ENCODE measurements at places on chromosomes 2 and 18.

GRCh38 chr18:38367473-38367872 is 801.9 kb upstream of the CELF4 start:
- no peak for DNase-seq

DNA sequence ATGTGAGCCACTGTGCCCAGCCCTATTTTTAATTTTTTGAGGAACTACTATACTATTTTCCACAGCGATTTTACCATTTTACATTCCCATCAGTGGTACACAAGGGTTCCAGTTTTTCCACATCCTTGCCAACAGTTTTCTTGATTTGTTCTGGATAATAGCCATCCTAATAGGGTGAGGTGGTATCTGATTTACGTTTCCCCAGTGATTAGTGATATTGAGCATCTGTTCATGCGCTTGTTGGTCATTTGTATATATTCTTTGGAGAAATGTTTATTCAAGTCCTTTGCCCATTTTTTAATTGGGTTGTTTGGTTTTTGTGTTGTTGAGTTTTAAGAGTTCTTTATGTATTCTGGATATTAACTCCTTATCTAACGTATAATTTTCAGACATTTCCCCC is 20.8 kb downstream of the TTC39C start:
- DNase-seq = no peak

DNA sequence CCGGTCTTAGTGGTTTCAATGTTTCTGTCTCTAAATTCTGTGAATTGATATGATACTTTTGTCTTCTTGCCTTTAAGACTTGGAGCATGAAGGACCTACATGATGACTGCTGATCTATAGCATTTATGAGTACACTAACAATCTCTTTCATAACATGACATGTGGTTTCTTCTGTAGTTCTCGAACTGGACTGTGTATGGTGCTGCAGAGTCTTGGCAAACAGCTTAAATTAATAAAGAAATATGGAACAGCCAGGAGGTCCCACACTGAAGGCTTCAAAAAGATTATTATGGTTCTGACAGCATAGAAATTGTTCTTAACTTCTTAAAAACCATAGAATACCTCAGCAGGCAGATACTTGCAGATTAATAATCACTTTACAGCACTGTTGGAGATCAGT is 145.0 kb downstream of the DCC start:
- DNase-seq = no peak

- DNase-seq = no peak
These were observed 86.0 kb upstream of the SNTG2 start for GRCh38 chr2:864501-865106.

GRCh38 chr18:76370686-76371085 is 124.4 kb downstream of the ZNF516 start:
- DNase-seq = no peak

- DNase-seq = no peak
These were observed 202.9 kb upstream of the TNP1 start for GRCh38 chr2:217062768-217063167.

DNA sequence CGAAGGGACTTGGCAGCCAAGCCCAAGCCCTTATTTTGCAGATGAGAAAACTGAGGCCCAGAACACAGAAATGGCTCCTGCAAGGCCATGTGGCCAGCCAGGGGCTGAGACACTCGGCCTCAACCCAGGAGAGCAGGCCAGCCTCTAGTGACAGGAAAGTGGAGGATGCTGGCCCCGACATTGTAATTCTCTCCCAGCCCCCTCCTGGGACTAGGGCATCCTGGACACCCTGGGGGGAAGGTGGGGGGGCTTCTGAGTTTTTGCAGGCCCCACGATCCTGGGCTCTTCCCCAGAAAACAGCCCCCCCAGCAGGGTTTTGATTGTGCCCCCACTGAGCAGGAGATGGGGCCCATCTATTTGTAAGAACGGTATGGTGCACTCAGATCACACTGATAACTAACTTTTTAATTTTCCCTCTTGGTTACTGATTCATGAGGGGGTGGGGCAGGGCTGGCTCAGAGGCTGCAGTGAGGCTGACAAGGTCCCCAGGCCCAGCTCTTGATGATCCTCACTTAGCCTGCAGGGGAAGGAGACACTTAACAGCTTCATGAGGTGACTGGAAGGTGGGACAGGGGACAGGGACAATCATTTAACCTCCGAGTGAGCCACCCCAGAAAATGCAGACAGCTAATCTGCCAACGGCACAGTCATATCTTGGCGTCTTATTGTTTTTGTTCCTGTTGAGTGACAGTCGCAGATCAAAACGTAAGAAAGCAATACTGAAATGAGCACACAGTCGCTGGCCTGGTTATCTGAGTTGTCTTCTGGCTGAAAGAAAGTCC is 18.9 kb downstream of the SMAD7 start:
- no peak for DNase-seq

DNA sequence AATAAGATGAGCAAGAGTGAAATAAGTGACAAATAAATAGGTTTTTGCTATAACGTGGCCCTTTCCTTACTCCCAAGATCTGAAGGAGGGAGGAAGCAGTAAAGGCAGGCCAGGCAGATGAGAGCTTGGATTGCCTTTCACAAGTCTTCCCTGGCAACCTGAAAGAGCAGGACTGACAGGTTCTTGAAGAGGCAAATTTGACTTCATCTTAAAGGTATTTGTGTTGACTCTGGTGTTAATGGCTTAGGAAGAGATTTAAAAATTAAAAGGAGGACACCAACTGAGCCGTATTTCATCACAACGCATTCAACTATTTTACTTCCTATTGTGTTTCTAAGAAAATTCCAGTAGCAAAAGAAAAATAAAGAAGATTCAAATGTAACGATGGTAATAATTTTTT is 3.2 kb downstream of the STRN start:
- no peak for DNase-seq

- no peak for DNase-seq
These were observed 126.8 kb upstream of the SERPINE2 start for GRCh38 chr2:224165901-224166319.

DNA sequence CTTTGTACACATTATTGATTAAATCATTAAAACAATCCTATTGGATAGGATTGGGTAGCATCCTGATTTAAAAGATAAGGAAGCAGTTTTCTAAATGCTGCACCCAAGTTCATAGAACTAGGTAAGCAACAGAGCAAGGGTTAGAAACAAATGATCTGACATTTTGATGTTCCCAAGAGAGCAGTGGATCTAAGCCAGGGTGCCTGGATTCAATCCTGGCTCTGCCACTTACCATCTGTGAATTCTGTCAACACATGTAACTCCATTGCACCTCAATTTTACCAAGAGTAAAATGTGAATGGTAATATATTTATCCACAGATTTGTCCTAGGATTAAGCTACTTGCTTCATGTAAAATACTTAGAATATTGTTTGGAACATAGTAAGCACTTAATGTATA is 982.6 kb upstream of the FANCL start:
- DNase-seq = no peak

GRCh38 chr18:34261865-34262780 is 37.4 kb upstream of the NOL4 start:
- no peak for DNase-seq

- DNase-seq = no peak
These were observed 17.1 kb upstream of the CNDP1 start for GRCh38 chr18:74517236-74517630.

- DNase-seq = no peak
These were observed 210.8 kb upstream of the SMIM21 start for GRCh38 chr18:75638223-75638775.

GRCh38 chr2:28619213-28620196 is 123.6 kb downstream of the PLB1 start:
- no peak for DNase-seq

- DNase-seq = peak; percentile 75
These were observed 23.2 kb upstream of the SLC20A1 start for GRCh38 chr2:112622528-112622849.

- DNase-seq = no peak
These were observed 197.5 kb upstream of the RAB6C start for GRCh38 chr2:129781749-129782632.

DNA sequence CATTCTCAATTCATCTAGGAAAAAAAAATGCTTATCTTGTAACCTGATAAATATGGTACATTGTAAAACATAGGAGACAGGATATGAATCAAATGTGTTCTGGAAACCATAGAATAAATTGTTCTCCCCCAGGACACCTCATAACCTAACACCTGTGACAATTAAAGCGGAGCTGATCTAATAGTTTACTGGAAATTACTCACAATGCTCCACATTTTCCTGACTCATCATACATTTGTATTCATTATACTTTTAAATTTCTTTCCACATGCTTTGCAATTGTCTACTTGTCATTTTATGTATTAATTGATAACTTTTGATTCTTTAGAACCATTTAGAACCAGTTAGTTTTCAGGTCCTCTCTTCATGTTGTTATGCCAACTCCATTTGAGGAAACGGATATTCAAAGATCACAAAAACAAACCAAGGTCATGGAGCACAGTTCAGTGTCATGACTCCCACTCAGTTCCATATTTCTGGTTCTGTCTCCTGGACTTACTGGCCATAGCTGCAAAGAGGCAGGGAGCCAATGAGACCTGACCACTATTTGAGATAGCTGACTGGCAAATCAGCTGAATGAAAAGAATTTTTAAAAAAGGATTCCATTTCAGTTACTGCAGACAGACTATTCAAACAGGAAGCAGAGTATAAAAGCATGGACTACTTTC is 128.5 kb downstream of the CALCRL start:
- DNase-seq = no peak

DNA sequence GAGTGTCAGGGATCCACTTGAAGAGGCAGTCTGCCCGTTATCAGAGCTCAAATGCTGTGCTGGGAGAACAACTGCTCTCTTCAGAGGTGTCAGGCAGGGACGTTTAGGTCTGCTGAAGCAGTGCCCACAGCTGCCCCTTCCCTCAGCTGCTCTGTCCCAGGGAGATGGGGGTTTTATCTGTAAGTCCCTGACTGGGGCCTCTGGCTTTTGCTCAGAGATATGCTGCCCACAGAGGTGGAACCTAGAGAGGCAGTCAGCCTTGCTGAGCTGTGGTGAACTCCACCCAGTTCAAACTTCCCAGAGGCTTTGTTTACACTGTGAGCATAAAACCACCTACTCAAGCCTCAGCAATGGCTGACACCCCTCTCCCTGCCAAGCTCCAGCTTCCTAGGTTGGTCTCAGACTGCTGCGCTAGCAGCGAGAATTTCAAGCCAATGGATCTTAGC is 38.1 kb downstream of the PLEK start:
- peak; percentile 86 for DNase-seq

GRCh38 chr2:40227210-40227609 is 224.7 kb downstream of the SLC8A1 start:
- DNase-seq = no peak

DNA sequence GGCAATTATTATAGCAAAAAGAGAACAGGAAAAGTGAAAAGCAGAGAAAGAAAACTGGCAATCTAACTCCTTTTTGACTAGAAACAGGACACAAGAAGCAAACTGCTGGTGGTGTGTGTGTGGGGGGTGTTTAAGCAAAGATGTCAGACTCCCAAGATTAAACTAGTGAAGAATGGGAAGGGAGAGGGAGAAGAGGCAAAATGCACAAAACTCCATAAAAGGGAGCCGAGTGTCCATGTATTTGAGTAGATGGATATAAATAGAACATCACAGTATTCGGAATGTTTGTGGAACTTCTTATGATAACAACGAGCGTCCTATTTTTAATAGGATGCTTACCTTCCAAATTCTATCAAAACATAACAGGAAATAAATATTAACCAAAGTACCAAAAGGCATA is 179.8 kb upstream of the TRIB2 start:
- no peak for DNase-seq

- no peak for DNase-seq
These were observed 3.1 kb downstream of the DLX2 start for GRCh38 chr2:172099472-172100079.

DNA sequence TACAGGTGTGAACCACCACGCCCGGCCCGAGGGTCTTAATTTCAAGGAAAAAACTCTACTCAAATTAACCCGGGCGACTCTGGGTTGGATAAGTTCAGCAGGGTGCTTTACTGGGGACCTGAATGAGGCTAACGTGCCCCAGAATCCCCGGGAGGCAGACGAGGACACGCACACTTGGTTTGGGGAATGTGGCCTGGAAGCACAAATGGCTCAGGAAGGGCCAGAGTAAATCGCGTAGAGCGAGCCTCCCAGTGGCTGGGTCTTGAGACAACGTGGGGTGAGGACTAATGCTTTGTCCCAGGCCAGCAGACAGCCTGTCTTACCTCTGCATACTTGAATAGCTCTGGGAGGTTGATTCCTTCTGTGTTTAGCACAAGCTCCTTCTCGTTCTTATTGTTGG is 75.8 kb downstream of the POLR1A start:
- DNase-seq = no peak

GRCh38 chr2:62672601-62673000 is 32.9 kb upstream of the EHBP1 start:
- no peak for DNase-seq

- peak; percentile 81 for DNase-seq
These were observed 24.8 kb upstream of the SPR start for GRCh38 chr2:72862239-72862988.

DNA sequence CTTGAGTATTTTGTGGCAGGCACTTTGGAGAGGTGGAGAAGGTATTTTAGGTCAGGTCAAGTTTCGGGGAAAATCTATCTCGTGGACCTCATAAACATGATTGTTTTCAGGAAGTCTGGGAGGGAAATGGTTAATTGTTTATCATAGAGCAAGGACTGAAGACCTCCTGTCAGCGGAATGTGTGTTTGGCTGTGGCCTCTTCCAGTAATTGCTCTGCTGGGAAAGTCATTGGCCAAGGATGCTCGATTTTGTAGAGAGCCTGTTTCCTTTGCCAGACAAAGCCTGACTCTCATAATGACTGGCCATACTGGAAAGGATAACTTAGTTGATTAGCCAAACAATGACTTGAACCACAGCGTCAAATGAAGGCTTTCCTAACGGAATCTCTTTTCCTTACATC is 30.0 kb downstream of the IL1R2 start:
- DNase-seq = no peak

GRCh38 chr2:240917684-240918257 is 11.6 kb downstream of the CROCC2 start:
- DNase-seq = no peak

- no peak for DNase-seq
These were observed 42.3 kb upstream of the FAM136A start for GRCh38 chr2:70344195-70344594.

- DNase-seq = no peak
These were observed 136.0 kb downstream of the PLCL1 start for GRCh38 chr2:197940382-197940781.

Measured in erythroblast (primary cell).